COLO829 (cell line): ENCODE measurements at places on chromosomes 2 and 18.

DNA sequence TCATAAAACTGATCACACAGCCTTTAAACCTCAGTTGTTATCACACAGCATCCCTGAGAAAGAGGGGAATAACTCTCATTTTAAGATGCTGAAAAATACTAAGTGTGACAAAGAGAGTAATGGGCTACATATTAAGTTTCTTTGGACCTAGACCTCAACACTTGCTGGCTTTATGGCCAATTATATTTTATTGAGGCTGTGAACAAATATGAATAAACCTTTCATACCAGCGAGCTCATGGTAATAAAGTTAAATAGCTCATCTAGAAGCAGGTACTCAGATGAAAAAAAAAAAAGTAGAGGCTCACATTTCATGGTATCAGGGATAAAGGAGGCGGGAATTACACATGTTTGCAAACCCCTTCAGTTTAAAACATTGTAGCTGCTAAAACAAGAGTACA lies 75.7 kb downstream of the DOCK10 start:
- no peak for DNase-seq

- no peak for DNase-seq
Observed at GRCh38 chr2:227482638-227483340, 10.8 kb downstream of the AGFG1 start.

DNA sequence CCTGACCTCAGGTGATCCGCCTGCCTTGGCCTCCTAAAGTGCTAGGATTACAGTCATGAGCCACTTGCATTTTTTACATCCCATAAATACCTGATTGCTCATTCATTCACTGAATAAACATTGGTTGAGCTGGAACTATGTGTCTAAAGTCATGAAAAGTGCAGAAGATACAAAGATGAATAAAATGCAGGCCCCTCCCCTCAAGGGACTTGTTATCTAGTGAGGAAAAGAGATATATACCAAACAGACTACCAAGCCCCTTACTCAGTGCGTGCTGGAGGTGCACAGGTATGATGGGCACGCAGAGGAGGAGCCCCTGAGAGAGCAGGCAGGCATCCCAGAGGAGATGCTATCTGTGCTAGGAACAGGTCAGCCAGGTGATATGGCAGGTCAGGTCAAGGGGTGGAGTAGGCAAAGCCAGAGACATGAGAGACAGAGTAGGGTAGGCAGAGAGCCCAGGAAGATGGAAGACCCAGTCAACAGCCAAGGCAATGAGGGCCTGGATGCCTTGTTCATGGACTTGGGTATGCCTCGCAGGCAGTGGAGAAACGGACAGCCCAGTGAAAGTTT lies 7.7 kb downstream of the FHL2 start:
- no peak for DNase-seq

- DNase-seq, result no peak
Observed at GRCh38 chr18:77096936-77097886, 35.4 kb downstream of the MBP start.

DNA sequence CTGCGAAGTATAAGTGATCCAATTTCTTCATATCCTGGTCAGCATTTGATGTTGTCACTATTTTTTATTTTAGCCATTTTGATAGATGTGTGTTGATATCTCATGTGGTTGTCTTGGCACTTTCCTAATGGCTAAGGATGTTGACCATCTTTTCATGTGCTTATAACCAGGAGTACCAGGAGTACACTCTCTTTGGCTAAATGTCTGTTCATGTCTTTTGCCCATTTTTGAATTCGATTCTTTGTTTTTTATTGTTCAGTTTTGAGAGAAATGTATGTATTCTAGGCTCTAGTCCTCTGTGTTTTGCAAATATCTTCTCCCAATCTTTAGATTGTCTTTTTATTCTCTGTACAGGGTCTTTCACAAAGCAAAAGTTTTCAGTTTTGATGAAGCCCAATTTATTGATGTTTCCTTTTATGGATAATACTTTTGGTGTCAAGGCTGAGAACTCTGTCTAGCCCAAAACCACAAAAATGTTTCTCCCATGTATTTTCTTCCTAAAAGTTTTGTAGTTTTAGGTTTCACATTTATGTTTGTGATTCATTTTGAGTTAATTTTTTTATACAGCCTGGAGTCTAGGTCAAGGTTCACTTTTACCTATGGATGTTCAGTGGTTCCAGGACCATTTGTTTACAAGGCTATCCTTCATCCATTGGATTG lies 65.4 kb downstream of the SDC1 start:
- DNase-seq, result no peak

DNA sequence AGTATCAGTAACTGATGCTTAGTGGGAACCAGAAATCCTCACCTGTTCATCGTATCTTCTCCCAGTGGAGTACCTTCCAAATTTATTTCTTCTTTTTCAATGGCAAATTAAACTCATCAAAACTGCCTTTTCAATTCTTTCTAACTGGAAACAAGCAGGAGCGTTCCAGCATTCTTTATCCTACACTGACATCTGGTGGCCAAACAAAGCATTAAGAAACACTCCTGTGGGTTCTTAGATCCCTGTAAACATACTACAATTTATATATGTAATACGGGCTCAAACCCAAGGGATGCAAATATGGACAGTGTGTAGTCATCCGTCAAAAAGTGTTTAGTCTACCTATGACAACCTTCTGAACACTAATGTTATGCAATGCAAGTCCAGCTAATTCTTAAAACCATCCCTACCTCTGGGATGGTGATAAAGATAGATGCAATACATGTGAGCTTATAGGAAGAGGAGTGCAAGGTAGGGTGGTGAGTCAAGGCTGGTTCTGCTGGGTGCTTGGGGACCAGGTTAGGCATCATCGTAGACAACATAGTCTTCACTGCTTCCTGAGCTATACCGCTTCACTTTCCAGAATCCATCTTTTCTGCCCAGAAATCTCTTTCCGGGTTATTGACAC lies 375.0 kb downstream of the CTNNA2 start:
- DNase-seq, result peak; percentile 45

- no peak for DNase-seq
Observed at GRCh38 chr2:182379241-182379640, 47.6 kb downstream of the PDE1A start.

GRCh38 chr2:121972203-121972602 lies 216.8 kb downstream of the TSN start:
- DNase-seq, result no peak

DNA sequence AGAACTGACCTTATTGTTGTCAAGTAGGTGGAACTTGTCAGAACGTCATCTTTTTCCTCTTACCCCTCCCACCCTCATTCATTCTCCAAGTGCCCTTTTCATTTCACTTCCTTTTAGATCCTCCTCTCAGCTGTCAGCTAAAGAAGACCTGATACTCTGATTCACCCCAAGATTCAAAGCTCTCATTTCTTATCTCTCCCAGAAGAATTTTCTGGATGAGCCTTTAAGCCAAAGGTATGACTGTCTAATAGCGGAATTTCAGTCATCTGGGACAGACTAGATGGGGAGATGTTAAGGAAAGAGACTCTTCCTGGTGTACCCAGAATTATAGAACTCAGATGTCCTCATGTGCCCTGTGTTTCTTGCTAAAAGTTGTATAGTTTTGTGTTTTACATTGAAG lies 53.9 kb downstream of the TCF7L1 start:
- DNase-seq, result no peak

- no peak for DNase-seq
Observed at GRCh38 chr2:15732341-15733077, 140.8 kb downstream of the DDX1 start.

DNA sequence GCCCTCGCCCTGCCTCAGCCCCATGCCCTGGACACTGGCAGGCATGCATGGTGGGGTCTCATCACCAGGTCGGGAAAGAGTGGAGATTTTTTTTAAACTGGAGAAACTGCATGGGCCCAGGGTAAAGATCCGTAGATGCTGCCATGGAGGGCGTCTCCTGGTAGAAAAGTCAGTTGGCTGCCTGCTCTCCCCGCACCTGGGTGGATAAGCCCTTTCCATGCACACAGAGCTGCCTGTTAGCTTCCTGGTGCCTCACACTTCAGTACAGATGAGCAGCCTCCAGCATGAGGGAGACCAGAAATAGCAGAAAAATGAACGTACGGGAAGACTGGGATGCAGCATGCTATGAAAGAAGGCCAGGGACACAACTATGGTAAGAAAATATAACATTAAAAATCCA lies 92.0 kb downstream of the ASAP2 start:
- DNase-seq, result no peak

DNA sequence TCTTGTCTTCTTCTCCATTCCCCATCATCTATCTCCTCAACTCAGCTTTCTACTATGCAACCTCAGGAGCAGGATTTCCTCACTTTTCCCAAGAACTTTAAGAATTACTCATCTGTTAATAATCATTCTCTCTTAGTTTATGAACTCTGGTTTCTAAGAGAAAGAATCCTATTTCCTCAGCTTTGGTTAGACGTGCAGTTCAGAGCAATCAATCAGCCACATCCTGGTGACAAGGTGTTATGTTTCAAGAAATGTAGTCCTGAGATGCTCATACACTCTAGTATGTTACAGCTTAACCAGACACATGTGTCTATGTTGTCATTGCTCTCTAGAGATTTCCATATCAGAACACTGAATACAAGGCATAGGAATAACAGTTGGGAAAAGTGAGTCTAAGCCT lies 277.9 kb downstream of the MBD2 start:
- DNase-seq, result no peak

- no peak for DNase-seq
Observed at GRCh38 chr2:69387770-69388481, 899 bp upstream of the GFPT1 start.

- no peak for DNase-seq
Observed at GRCh38 chr2:241064008-241064801, 37.9 kb downstream of the MTERF4 start.

GRCh38 chr18:29012364-29012763 lies 835.4 kb upstream of the CDH2 start:
- no peak for DNase-seq

- no peak for DNase-seq
Observed at GRCh38 chr2:150182566-150183235, 304.8 kb downstream of the RND3 start.

DNA sequence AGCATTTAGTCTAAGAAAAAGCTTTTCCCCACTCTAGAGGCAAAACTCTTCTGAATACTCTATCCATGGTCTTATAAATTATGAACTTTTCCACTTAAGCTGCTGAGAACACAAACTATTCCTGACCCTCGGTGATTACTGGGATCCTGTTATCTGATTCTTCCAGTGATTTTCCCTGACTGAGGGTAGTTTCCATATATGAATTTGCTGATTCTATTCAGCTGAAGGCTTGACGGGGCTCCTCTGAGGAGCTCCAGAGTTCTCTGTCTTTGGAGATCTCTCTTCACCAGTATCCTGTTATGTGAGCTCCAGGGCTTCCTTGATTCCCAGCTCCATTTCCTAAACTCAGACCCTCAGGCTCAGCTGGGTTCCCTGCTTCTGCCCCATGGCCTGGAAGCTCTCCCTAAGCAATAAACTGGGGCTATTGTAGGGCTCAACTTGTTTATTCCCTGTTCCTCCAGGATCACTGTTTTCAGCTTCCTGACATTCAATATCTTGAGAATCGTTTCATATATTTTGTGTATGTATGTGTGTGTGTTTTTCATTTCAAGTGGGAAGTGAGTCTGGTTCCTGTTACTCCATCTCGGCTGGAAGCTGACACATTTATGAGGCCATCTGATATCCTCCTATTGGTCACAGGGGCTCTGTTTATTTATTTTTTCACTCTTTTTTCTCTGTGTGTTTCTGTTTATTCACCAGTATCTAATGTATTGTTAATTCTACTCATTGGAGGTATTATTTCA lies 78.2 kb downstream of the ARHGAP28 start:
- DNase-seq, result no peak

- DNase-seq, result no peak
Observed at GRCh38 chr2:162258686-162259085, 15.4 kb upstream of the FAP start.

GRCh38 chr18:80022613-80023012 lies 11.6 kb upstream of the RBFA start:
- no peak for DNase-seq

- DNase-seq, result no peak
Observed at GRCh38 chr2:28411956-28412609, 19.4 kb downstream of the FOSL2 start.

GRCh38 chr2:138632066-138632620 lies 130.6 kb downstream of the SPOPL start:
- DNase-seq, result no peak

DNA sequence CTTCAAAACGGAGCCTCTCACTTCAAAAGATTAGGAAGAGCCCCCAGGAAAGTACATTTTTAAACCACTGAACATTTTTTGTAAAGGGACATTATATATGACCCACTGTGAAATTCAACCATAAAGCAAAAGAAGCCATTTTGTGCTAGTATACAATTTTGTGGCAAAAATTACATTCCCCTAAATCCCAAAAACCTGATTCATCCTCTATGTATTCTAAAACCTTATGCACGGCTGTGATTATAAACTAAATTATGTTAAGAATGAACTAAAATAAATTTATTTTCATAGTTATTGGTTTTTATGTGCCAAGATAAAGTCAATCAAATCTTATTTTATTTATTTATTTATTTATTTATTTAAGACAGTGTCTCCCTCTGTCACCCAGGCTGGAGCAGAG lies 48.5 kb downstream of the RTN4 start:
- DNase-seq, result no peak

- DNase-seq, result peak; percentile 64
Observed at GRCh38 chr2:165846056-165846455, 52.0 kb upstream of the GALNT3 start.

DNA sequence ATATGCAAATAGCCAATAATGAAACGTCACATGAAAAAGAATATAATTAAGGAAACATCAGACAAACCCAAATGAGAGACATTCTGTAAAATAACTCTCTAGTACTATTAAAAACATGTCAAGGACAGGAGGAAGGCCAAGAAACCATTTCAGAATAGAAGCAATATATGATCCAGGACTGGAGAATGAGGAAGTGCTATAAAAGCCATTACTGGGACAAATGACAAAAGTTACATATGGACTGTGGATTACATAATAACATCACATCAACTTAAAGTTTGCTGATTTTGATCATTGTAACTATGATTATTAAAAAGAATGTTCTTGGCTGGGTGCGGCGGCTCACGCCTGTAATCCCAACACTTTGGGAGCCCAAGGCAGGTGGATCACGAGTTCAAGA lies 81.3 kb downstream of the CRACDL start:
- no peak for DNase-seq

DNA sequence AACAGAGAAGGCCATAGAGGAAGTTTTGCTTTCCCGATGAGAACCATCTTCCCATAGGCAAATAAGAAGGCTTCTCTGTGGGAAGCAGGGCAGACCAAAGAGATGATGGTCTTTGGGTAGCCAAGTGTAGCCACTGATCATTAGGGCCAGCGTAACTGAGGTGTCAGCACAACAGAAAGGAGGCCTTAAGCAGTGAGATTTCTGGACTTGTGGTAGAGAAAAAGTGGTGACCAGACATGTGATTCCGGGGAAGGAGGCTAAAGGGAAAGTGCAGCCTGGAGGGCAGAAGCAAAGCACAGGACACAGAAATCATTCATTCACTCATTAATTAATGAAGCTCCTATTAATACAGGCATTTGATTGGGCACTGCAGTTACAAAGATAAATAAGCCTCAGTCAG lies 15.4 kb downstream of the EVA1A start:
- no peak for DNase-seq

- DNase-seq, result no peak
Observed at GRCh38 chr2:195489101-195489500, 167.9 kb upstream of the SLC39A10 start.

- peak; percentile 63 for DNase-seq
Observed at GRCh38 chr2:199462956-199463692, 5.4 kb upstream of the SATB2 start.
